Psoas muscle (tissue), 8 donors: ENCODE measurements at places on chromosomes 5 and 9. TPM values are rescaled to one million over a fixed set of nuclear protein-coding genes. Genes with fewer than 3 reads are reported as not detected.

HCN1 gene
- total RNA-seq: not detected

ORM2 gene
- not detected for total RNA-seq

OSMR gene
- 6.0 TPM for total RNA-seq

IFNA2 gene
- total RNA-seq: not detected

CD14 gene
- total RNA-seq: 17.6 TPM

TMEM252 gene
- not detected for total RNA-seq

C5orf58 gene
- total RNA-seq: not detected

PCSK5 gene
- 4.4 TPM for total RNA-seq

CENPH gene
- total RNA-seq: 3.2 TPM

OSTF1 gene
- 11.0 TPM for total RNA-seq

GRCh38 chr5:113615708-113616107 is 102.2 kb downstream of the YTHDC2 start:
- no peak for DNase-seq

DNA sequence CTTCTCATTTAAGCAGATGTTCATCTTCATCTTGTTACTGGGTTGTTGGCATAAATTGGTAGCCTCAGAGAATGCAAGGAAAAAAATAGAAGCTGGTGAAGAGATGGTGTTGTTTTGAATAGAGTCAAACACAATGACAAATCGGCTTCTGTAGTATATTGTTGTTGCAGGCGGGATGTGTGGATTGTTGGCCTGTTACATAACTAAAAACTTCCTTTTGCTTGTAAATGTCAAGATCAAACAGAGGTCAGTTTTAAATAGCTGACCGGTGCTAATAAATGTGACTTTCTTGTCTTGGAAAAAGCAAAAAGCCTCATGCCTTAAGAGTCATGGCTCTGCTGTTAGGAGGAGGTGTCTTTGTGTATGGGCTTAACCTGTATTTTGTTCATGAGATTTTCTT is 59.2 kb downstream of the CCDC192 start:
- DNase-seq: no peak

- peak; percentile 81 for DNase-seq
Observed at GRCh38 chr5:139394123-139394653, 716 bp downstream of the PROB1 start.

GRCh38 chr9:89746385-89747116 is 141.7 kb downstream of the GADD45G start:
- peak; percentile 74 for DNase-seq

- DNase-seq: no peak
Observed at GRCh38 chr5:51396797-51397196, 13.5 kb downstream of the ISL1 start.

GRCh38 chr5:68217047-68217355 is 1.4 kb downstream of the PIK3R1 start:
- DNase-seq: no peak

GRCh38 chr5:52738095-52738506 is 49.6 kb upstream of the ITGA1 start:
- DNase-seq: no peak

DNA sequence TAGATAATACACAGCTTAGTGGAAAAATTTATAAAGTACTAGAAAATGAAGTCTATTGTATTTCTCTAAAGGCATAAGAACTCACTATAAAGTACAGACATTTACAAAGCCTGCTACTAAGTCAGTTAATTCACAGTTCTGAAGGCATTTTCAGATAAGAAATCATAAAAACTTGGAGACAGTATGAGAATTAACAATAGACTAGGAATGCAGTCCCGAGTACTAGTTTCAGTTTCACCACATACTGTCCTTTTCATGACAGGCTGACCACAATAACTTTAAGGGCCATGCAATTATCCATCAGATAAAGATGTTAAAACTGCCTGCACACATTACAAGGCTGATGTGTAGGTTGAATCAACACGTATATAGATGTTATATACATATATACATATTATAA is 362.6 kb upstream of the SMC2 start:
- DNase-seq: no peak

GRCh38 chr5:132309679-132310078 is 15.5 kb downstream of the SLC22A4 start:
- DNase-seq: no peak

DNA sequence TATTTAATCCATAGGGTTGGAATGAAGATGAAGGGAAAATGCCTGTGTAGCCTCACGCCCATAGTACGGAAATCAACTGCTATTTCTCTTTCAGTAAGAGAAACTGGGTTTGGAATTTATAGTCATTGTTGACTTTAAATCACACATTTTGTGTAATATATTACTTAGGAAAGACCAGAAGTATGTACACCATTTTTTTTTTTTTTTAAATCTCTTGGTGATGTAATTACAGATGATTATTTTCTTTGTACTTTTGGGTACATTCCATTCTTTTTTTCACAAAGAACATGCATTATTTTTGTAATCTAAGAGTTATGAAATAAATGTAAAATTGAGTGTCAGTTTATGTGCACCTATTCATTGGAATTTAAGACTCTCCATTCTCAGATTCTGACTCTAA is 45.7 kb downstream of the POC5 start:
- no peak for DNase-seq

DNA sequence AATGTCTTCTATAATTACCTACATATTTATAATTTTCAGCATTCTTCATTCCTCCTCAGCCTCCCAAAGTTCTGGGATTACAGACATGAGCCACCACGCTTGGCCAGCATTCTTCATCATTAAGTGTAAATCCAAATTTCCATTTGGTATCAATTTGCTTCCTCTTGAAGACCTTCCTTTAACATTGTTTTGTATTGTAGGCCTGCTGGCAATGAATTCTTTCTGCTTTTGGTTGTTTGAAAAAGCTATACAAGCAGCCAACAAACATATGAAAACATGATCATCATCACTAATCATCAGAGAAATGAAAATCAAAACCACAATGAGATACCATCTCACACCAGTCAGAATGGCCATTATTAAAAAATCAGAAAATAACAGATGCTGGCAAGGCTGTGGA is 56.4 kb downstream of the GCNT4 start:
- DNase-seq: no peak

GRCh38 chr5:52587131-52587530 is 200.6 kb upstream of the ITGA1 start:
- no peak for DNase-seq

- DNase-seq: no peak
Observed at GRCh38 chr5:166058660-166059059, 2232.8 kb upstream of the WWC1 start.

DNA sequence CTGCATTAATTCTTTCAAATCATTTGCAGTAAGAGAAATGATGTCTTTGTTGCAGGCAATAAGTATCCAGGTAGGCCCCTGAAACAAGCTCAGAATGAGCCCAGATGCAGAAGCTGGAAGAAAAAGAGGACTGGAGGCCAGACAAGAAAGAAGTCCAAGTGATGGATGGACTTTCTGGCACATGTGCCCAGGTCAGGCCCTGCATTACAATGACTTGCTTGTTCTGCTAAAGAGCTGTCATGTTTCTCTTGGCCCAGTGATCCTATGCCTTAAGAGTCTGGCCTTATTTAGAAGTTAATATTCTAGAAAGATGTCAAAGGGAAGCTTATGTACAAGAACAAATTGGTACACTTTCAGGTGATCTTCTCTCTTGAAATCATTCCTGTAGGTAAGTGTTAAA is 64.8 kb downstream of the DPYSL3 start:
- no peak for DNase-seq

DNA sequence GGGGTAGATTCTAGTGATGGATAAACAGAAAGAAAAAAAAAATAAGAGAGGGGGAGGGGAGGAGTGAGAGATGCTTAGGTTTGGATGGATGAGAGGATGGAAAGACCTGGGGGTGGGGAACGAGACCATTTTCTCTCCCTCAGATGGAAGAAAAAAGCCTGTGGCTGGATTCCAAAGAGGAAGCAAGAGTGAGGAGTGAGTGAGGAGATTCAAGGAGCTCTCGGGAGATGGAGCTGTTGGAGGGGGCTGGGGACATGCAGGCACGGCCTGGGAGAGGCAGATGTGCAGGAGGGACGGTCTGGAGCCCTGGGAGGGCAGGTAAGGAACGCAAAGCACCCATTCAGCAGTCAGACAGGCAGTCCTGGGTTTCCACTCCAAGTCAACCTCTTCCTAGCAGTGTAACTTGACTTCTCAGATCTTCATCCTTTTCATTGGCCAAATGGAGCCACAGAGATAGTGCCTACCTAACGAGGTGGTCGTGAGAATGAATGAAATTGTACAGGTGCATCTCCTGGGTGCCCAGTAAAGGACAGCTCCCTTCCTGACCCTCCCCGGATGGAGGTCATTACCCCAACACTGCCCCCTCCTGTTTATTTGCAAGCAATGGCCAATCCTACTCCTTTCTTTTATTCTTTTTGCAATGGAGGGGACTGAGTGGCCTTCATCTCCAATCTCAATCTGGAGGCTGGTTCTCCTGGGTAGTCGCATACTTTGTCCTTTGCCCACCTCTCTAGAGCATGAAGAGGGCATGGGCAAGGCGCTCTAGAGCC is 52.2 kb downstream of the PCDH1 start:
- DNase-seq: no peak

GRCh38 chr5:74499256-74500050 is 141.1 kb downstream of the ENC1 start:
- no peak for DNase-seq

DNA sequence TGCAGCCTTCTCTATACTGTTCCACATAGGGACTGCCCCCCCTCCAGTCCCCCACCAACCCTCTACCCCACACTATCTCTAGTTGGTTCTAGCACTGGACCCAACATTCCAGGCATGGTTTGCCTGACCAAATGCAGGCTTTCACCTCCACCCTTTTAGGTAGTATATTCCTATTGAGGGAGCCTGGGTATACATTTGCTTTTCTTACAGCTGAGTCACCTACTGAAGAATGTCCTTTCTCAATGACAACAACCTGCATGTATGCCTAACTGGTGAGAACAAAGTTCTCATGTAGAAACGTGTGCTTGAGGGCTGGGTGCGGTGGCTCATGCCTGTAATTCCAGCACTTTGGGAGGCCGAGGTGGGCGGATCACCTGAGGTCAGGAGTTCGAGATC is 8.2 kb downstream of the TNIP1 start:
- DNase-seq: no peak
